Myocyte (in vitro differentiated cells): ENCODE measurements at places on chromosomes 7 and 10.

- no peak for DNase-seq
These were observed 584.2 kb upstream of the MBL2 start for GRCh38 chr10:53356616-53357349.

- DNase-seq: peak; percentile 60
These were observed 10.8 kb downstream of the ERLIN1 start for GRCh38 chr10:100174699-100175677.

DNA sequence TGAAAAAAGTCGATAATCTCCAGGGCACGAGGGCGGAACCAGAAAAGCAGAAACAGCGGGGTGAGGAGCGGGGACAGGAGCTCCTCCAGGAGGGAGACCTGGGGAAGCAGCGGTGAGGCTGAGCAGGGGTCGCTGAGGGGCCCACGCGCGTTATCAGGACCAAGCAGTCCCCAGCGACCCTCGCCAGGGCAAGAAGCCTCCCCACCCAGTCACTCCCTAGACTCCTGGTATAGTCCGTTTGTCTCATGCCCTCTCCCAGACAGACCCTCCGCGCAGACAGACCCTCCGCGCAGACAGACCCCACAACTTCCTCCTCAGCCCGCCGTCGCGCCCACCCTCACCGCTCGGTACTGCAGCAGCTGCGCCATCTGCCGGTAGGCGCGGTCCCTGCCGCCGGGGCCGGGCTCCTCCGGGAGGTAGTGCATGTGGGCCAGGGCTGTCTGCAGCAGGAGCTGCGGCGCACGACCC, 6.3 kb downstream of the ATG9B start:
- peak; percentile 39 for DNase-seq

DNA sequence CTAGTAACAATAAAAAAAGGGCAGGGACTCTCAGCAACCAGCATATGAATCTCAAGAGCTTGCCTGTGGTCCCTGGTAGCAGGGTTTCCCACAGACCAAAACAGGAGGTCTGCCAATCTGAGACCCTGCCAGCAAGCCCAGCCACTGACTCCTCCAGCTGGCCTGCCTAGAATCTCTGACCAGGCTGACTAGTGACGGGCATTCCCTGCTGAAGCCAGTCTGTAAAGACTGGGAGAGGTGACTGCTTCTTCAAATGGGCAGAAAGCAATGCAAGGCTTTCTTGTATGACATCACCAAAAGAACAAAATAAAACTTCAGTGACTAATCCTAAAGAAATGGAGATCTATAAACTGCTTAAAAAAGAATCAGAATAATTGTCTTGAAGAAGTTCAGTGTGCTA, 249.4 kb downstream of the TCF7L2 start:
- peak; percentile 52 for DNase-seq

GRCh38 chr7:20440472-20441105, 109.9 kb downstream of the ITGB8 start:
- peak; percentile 56 for DNase-seq

DNA sequence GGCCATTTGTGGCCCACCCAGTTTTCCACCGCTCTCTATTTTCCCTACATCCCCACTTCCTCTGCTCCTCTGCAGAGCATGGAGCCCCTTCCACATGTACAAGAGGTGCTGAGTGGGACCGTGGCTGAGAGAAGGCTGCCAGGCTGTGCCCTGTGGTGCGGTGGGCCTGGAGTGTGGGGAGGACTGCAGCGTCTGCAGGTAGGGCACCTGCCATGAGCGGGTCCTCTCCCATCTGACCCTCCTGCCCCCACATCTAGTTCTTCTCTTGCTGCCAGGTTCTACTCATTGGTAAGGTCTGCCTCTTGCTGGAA, 145.6 kb upstream of the FAM20C start:
- no peak for DNase-seq

DNA sequence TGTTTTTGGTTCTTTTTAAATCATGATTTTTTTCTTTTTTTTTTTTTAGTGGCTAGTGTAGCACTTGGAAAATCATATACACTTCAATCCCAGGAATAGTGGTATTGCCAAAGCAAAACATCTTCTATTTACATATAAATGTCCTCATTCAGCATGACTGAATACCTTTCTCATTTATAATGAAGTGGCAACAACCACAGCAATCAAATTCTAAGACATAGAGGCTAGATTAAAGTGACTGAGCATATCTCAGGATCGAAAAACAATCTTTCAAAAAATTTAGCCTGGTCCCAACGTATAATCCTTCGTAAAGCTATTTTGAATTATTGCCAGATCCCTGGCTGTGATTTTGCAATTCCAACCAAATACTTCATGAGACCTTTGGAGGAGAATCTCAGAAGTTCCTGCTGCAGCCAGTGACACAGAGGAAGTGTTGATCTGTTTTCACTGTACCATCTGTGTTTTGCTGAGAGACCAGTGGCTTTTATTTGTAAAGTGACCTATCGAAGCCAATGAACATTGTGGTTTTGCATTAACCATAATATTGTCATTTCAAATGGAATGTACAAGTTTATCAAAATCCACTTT, 29.8 kb upstream of the SP8 start:
- no peak for DNase-seq
